Activated naive CD4-positive, alpha-beta T cell treated with Interleukin-2 at 50 U/mL for 16 hours (primary cell): ENCODE measurements at places on chromosomes 4 and X.

DNA sequence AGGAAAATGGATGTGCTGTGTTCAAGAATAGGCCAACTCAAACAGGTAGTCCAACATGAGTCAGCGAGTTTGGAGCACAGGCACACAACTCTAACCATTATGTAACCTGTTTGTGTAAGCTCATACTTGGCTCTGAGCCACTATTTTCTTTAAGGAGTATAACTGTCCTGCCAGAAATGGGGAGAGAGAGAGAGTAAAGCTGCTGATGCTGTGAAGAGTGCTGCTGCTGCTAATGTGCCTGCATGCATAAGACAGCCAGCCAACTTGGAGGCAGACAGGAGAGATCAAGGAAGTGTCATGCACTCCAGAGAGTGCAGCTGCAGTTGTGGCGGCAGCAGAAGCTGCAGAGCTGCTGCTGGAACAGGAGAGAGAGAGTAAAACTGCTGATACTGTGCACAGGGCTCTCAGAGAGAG lies 11.7 kb upstream of the STATH start:
- no peak for DNase-seq

- no peak for DNase-seq
These were observed 3.5 kb upstream of the SERTM2 start for GRCh38 chrX:111507933-111508332.

GRCh38 chr4:54495641-54496040 lies 162.1 kb upstream of the KIT start:
- no peak for DNase-seq

DNA sequence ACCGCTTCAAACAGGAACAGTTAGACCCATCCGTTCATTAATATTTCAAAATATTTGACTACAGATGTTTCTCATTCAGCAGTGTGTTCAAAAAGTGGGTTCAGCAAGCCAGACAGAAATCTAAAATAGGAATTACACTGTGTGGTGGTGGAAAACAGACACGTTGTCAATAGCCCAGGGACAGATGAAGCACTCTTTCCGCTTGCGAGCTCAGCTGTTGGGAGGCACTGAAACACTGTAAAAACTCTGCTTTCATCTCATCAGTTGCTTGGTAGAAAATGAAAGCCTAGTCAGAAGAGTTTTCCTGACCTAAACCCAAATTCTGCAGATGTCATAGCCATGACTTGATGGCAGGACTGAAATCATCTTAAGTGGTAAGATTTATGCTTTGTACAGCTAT lies 38.5 kb downstream of the LRP2BP start:
- DNase-seq, result no peak

DNA sequence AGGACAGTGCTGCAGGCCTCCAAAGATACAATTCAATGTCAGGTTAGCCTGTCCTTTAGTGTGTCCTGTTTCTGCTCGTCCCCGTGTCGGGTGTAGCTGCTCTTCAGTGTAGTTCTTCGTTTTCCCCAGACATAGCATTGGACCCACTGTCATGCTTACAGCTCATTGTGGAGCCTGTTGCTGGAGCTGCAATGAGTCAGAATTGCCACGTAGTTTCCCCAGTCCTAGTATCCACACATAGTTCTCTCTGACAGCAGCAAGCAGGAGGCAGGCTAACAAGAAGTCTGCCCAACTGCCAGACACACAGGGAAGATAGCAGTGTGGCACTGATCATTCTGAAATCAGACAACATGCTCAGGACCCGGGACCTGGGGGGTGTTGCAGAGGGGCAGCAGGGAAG lies 49.2 kb downstream of the MOSPD2 start:
- DNase-seq, result no peak

- peak; percentile 64 for DNase-seq
These were observed 677 bp upstream of the NONO start for GRCh38 chrX:71282514-71283402.

DNA sequence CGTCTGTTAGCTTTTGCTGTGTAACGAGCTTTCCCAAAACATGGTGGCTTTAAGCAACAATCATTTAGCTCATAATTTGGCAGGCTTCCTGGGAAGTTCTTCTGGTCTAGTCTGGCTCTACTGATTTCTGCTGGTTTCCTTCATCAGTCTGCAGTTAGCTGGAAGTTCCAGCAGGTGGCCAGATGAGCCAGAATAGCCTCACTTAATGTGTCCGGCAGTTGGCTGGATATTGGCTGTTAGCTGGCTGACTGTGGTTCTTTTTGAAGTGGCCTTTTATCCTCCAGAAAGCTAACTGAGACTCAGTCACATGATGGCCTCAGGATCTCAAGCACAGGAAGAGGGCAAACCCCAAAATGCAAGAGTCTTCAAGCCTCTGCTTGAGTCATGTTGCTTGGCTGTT lies 34.9 kb downstream of the FTHL17 start:
- no peak for DNase-seq

GRCh38 chrX:10798041-10798440 lies 177.7 kb upstream of the MID1 start:
- no peak for DNase-seq

GRCh38 chr4:38491854-38492478 lies 172.0 kb upstream of the KLF3 start:
- no peak for DNase-seq

GRCh38 chrX:155997436-155997835 lies at the start of gene IL9R:
Gene IL9R (plus strand): TSS chrX:155997696. CDS start chrX:155997760, 64 bp downstream.
- DNase-seq, result peak; percentile 55

GRCh38 chr4:95363559-95363925 lies 185.2 kb downstream of the UNC5C start:
- DNase-seq, result no peak

GRCh38 chrX:11588097-11588496 lies 77.6 kb downstream of the ARHGAP6 start:
- DNase-seq, result no peak

DNA sequence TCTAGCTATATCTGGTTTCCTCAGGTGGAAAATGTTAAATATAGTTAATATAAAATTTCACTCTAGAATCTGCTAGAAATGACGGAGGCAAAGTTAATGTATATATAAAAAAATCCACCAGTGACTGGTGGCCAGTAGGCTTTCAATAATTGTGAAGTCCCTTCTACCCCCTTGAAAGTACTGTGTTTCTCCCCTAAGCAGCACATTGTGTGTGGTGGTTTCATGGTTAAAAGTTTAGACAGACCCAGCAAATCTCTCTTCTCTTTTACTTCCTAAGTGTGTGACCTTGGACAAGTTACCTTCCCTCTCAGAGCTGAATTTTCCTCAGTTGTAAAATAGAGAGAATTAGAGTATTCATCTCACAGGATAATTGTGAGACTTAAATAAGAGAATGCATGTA lies 600 bp upstream of the HEPH start:
- DNase-seq, result no peak

DNA sequence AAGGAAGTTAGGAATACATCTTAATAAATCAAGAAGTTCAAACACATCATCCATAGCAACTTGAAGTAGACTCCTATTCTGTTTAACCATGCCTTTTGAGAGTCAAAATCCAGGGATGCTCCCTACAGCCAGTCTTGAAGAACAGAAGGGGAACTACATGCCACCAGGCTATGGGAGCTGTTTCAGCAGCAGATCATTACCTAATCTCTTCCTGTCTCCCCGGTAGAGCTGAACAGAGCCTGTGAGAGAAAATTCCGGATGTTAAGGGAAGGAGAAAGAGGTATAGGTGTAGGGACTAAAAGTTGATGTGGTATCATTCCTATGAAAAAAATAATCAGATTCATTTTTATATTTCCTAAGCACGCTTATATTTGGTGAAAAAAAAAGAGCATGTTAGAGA lies 352.2 kb downstream of the SPRY1 start:
- DNase-seq, result no peak

- no peak for DNase-seq
These were observed 86.7 kb upstream of the WDR44 start for GRCh38 chrX:118259213-118259612.

DNA sequence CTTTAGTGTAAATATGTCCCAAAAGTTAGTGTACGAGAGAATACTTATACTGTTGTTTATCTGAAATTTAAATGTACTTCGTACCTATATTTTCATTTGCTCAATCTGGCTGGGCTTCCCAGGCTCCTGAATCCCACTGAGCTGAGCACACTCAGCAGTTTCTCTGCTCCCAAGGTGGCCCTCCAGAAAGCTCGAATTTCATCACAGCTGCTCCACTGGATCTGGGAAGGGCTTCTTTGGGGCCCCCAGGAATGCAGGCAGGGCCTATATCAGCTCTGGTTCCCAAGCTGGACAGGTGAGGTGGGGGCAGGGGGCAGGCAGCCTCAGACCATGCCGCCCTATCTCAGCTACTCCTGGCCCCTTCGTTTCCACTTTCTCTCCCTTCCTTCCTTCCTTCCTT lies 1.5 kb upstream of the FATE1 start:
- DNase-seq, result no peak

GRCh38 chrX:132153166-132153565 lies 25.3 kb upstream of the FRMD7 start:
- no peak for DNase-seq

- no peak for DNase-seq
These were observed 13.2 kb upstream of the PCDH18 start for GRCh38 chr4:137545461-137545861.

DNA sequence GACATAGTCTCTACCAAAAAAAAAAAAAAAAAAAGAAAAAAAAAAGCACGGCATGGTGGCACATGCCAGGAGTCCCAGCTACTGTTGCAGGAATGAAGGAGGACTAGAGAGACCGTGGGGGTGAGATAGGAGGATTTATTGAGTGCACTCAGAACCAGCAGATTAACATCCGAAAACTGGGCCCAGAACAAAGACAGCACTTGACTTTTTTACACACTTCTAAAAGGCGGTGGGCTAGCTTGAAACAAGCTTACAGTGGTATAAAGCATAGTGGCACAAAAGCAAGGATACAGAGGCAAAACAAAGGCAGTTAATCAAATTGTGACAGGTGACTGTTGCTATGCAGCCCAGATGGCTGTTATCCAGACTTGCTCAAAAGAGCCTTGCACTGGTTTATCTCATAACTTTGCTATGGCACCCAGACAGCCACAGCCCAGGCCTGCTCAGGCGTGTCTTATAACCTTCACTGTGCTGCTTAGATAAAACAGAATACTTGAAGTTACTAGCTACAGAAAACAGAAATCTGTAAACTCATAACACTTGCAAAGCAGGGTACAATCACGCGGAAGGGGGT lies 9.9 kb upstream of the PI4K2B start:
- DNase-seq, result no peak

GRCh38 chr4:111602848-111603247 lies 542.4 kb upstream of the FAM241A start:
- DNase-seq, result no peak

- DNase-seq, result no peak
These were observed 179.6 kb downstream of the GRID2 start for GRCh38 chr4:92483341-92483740.

- DNase-seq, result no peak
These were observed 112.0 kb downstream of the SHROOM3 start for GRCh38 chr4:76546759-76547742.

GRCh38 chr4:134276476-134276875 lies 74.9 kb upstream of the PABPC4L start:
- no peak for DNase-seq
